ENCODE measurements at places on chromosomes 11 and 22. TPM values are rescaled to one million over a fixed set of nuclear protein-coding genes. Genes with fewer than 3 reads are reported as not detected.

YPEL4 gene
- polyA plus RNA-seq: 0.88 TPM

ENTHD1 gene
- not detected for polyA plus RNA-seq

MPZL2 gene
- 16.8 TPM for polyA plus RNA-seq

HORMAD2 gene
- polyA plus RNA-seq: not detected

DNA sequence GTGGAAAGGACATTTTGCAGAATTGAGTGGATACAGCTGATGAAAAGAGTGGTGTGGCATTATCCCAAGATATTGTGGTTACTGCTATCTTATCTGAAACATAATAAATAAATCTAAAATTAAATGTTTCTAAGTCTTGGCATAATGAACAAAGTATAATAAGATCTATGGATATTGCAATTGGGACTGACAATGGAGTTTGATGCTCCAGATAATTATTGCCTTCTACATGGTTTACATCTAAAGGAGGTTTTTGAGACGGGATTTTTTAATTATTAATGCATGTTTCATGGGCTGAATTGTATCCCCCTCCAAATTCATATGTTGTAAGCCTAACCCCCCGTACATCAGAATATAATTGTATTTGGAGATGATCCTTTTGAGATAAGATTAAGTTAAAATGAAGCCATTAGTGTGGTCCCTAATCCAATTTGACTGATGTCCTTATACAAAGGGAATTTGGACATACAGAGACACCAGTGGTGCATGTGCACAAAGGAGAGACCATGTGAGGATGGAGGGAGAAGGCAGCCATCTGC lies 198.5 kb downstream of the MSANTD4 start:
- H3K27ac ChIP-seq: no peak overlapping the region
- H3K4me1 ChIP-seq: no peaks in the 10 kb centered on the region
- no peak overlapping the region for H3K4me3 ChIP-seq
- no peak for DNase-seq

- H3K27ac ChIP-seq: no peak overlapping the region
- no peaks in the 10 kb centered on the region for H3K27me3 ChIP-seq
- no peaks in the 10 kb centered on the region for H3K36me3 ChIP-seq
- H3K4me1 ChIP-seq: no peaks in the 10 kb centered on the region
- no peak overlapping the region for H3K4me3 ChIP-seq
- DNase-seq: no peak
Measured at GRCh38 chr11:64533501-64533900, 57.5 kb upstream of the SLC22A12 start.

DNA sequence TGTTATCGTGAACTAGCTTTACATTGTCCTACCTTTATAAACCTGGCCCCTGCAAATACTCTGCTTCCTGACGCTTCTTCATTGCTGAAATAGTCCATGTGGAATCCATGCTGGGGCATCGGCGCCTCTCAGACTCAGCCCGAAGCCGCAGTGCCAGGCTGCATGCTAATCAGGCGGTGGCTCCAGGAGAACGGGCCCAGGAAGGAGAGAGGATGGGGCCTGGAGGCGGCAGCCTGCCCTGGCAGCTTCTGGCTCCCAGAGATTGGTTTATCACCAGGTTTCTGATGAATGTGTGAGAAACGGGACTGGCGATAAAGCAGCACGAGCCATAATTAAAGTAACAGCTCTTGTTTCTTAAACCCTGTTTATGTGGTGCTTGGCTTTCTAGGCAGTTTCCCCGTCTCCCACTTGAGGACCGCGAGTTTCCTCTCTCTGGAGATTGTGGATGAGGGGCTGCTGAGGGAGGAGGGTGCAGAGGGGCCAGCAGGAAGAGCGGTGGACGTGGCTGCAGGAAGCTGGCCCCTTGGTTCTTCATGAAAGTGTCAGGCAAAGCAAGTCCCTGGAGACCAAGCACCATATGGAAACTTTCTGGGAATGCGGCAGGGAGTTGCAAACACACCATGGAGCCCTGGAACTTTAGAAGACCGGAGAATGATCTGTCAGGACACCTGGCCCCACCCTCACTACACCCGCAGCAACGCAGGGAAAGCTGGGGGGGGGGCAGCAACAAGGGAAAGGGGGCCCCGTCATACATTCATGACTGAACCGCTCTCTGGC lies 93.4 kb downstream of the NTM start:
- H3K27me3 ChIP-seq: no peaks in the 10 kb centered on the region
- peak; percentile 53 for DNase-seq
- H3K36me3 ChIP-seq: no peaks in the 10 kb centered on the region

DNA sequence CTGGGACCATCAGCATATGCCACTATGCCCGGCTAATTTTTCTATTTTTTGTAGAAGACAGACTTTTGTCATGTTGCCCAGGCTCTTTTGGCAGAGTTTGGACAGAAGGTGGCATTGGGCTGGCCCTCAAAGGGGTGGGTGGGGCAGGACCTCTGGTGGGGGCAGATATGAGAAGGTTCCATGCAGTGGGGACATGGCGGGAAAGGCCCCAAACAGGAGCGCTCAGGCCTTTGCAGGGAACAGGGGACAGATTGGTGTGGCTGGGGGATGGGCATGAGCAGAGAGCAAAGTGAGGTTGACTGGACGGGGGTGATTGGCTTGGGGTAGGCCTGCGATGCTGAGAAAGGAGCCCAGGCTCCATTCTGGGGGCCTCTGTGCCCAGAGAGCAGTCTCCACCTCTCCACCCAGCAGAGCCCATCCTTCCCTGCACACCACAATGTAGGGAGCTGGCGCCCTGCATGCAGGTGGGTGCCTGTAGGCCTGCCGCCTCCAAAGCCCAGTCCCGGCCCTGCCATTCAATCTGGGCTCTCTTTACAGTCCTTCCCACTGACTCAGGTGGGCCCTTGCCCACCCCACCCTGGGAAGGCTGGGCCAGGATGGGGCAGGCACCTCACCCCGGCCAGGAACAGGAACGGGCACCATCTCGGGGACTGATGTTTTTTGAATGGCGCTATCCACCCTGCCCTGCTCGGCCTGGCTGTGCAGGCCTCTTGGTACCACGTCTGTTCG lies 98.7 kb downstream of the MORC2 start:
- H3K36me3 ChIP-seq: no peaks in the 10 kb centered on the region
- H3K27ac ChIP-seq: no peak overlapping the region
- peak; percentile 16 for DNase-seq
- no peak overlapping the region for H3K4me3 ChIP-seq
